ENCODE measurements at places on chromosomes 12 and 14.

GRCh38 chr12:56338308-56339157, at the start of gene IL23A:
IL23A (plus strand) TSS chr12:56338884; CDS start chr12:56339045, 161 bp downstream.
- peak; percentile 95 for DNase-seq

- no peak for DNase-seq
Measured at GRCh38 chr14:42095155-42095554, 488.5 kb downstream of the LRFN5 start.

- no peak for DNase-seq
Measured at GRCh38 chr12:69073035-69073434, 140.1 kb upstream of the CPM start.

GRCh38 chr14:77097006-77097699, 905 bp upstream of the CIPC start:
- DNase-seq, result no peak

GRCh38 chr12:80086025-80086424, 13.3 kb upstream of the OTOGL start:
- DNase-seq, result no peak

DNA sequence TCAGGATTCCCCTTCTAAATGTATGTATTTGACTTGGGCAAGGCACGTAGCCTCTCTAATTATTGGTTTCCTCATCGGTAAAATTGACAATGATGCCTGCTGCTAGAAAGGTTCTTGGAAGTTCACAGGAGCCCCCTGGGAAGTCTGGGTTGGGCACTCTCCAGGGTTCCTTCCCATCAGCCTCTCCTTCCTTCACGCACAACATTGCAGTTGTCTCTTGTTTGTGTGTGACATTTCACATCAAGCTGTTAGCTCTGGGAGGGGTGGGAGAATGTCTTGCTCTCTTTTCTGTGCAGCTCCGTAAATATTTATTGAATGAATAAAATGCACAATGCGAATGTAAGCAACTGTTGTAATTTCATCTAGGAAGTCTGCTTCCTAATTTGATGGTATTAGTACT, 153.2 kb upstream of the PRICKLE1 start:
- DNase-seq, result no peak

DNA sequence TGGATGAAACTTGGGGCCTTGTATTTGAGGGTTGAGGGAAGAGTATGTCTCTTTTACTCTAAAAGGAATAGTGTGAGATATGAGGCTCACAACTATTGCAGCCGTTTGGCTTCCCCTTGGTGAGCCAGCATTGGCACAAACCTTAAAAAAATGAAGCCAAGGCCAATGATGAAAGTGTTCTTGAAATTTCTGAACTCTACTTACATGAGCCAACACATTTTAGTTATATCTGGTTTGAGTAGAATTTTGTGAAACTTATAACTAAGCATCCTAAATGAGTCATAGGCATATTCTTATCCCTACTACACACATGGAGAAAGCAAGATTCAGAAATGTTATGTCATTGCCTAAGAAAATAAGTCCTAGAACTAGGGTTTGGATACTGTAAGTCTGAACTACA, 55.3 kb upstream of the ACSS3 start:
- no peak for DNase-seq

DNA sequence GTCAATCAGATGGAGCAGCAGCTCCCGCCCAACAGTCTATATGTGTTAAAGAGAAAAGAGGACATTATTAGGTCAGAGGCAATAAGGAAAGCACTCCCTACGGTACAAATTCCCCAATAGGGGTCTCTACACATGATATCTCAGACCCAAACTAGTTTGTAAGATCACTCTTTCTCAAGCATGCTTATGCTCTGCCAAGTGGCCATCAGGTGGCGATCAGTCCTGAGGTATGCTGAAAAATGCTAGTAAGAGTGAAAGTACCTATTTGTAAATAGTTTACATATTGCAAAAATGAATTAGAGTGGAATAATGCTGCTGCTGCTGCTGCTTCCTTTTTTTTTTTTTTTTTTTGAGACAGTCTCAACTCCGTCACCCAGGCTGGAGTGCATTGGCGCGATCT, 61.0 kb downstream of the CPM start:
- no peak for DNase-seq

DNA sequence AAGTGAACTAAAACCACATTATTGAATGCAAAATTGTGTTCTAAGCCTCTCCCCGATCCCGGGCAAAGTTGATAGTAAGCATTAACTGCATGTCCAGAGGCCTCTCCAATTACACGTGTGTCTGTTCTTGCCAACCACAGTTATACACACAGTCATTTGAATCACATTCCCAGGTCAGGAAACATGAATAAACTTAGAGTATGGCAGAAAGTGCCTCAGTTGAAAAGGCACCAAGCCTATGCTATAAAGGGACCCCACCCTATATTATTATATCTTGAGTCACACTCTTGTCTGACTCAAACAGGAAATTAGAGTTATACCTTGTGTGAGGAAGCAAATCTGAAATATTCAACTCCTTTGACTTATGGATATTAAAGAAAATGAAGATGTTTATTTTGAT, 128.3 kb upstream of the STXBP6 start:
- no peak for DNase-seq

All from natural killer cell (primary cell).